ENCODE measurements at places on chromosomes 2 and 18.

DNA sequence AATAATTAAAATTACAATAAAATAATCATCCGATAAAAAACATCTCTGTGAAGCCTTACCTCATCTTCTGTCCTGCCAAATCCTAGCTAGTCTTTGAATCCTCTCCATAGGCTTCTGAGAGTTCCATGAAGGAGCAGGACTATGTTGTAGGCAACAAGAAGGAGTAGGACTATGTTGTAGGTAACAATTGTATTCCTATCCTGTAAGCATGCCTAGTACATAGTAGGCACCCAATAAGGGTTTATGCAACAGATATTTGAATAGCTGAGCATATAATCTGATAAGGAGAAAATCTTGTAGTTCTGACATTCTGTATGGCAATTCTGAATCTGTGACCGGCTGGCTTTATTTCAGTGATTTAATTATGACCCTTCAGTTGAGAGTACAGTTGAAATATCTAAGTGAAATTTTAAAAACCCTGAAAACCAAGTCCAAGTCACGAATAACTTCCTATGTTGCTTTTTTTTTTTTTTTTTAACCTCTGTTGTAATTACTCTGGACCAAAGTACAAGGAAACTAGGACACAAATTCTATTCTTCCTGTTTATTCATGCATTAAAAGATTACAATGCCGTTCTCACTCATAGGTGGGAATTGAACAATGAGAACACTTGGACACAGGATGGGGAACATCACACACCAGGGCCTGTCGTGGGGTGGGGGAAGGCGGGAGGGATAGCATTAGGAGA, 27.8 kb downstream of the VWA3B start:
- no peak for DNase-seq

DNA sequence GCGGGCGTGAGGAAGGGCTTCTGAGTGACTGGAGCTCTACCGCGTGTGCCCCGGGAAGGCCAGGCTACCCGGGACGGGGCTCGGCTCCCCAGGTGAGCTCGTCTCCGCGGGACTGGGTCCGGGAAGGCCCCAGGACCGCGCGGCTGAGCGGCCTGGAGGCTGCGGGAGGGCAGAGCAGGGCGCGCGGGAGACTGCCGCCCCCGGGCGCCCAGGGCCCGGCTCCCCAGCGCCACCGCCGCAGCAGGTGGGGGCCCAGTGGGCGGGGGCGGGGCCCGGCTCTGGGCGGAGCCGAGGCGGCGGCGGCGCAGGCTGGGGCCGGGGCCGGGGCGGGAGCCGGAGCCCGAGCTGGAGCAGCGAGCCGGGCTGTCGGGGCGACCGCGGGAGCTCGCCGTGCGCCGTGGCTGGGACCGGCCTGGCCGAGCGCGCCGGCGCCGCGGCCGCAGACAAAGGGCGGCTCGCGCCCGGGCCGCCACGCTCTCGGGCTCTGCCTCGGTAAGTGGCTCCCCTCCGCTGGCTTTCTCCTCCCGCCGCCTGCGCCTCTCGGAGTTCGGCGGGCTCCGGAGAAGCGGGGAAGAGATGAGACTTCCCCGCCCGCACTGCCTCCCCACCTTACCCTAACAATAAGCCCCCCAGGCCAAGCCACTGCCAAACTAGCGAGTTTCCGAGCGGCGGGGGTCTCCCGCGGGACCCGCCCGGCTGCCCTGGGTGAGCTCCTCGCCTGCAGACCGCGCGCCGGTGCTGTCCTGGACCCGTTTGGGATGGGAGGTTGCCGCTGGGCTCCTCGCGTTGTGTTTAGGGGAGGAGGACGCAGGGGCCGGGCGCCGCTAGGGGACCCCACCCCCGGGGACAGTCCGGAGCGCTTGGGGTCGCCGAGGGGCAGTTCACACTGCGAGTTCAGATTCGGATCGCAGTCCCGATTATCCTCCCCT, at the start of gene MAPK4:
MAPK4 (plus strand) TSS at position 336 of the 929 bp plus-strand sequence. CDS start 103,872 bp downstream, outside the sequence.
- peak; percentile 80 for DNase-seq

DNA sequence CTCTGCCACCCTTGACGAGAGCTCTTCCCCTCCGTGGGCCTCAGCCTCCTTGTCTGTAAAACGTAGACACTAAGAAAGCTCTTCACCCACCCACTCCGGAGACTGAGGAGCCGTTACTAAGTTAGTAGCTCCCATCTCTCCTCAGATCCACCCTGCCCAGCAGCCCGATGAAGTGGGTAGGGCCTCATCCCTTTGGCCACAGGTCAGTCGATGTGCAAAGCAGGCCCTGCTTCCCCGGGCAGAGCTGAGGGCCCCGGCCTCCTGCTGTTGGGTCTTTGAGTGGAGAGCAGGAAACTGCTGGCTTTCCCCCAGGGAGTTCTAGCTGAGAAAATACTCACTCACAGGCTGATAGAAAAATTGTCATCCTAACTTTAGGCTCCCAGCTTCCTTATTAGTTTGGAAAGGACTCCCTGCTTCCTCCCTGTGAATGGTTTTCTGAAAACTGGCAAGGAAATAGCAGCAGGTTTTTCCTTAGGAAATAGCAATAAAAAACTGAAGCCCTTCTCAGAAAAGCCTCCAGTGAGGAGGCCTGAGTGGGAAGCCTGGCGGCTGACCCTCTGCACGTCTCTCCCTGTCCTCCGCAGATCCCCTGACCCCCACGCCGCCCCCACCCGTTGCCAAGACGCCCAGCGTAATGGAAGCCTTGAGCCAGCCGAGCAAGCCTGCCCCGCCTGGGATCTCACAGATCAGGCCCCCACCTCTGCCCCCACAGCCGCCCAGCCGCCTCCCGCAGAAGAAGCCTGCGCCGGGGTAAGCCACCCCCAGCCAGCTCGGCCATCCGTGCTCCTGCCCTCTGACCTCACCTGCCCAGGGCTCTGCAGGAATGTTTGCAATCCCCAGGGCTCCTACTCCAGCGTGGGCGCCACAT, 30.2 kb downstream of the ITGB1BP1 start:
- DNase-seq = no peak

DNA sequence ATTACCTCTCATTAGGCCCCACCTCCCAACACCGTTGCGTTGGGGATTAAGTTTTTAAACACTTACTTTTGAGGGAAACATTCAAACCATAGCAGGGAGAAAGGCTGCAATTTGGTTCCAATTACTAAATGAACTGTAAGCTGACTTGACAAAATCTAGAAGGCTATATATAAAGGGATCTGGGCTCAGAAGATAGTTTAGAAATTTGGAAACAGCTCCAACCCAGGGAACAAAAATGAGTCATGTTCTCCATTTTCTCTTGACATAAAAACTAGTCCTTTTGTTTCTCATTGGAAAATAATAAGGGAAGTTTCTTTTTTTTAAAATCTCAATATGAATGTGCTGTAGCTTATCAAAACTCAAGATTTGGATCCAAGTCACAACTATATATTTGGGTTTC, 17.5 kb downstream of the MOGAT1 start:
- no peak for DNase-seq

- DNase-seq = no peak
Measured at GRCh38 chr2:207185372-207185771, 19.6 kb upstream of the KLF7 start.

DNA sequence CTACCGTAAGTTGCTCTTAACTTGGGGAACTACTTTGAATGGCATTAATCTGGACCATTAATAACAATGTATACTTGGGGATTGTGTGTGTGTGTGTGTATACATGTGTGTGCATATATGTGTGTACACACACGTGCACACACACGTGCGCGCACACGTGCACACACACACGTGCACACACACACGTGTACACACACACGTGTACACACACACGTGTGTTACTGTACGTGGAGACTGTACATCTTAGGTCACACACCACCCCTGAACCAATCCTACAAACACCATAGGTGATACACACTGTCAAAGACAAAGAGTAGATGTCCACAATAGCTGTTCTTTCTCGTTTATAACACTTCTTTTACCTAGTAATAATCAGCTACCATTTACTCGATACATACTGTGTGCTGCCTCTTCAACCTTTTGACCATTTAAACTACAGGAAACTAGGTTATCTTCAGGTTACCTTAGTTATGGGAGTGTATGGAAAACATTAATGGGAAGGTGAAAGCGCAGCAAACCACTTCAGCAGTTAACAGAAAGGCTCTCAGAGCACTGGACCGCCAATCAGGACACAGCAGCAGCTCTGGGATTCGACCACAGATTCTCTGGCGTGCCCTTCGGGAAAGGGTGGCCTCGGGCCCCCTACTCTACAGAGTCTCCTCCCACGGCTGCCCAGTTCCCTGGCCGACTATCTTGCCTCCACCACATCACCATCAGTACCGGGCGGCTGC, 894 bp upstream of the GCC2 start:
- no peak for DNase-seq

GRCh38 chr2:36463365-36463764, 107.8 kb downstream of the CRIM1 start:
- DNase-seq = no peak

DNA sequence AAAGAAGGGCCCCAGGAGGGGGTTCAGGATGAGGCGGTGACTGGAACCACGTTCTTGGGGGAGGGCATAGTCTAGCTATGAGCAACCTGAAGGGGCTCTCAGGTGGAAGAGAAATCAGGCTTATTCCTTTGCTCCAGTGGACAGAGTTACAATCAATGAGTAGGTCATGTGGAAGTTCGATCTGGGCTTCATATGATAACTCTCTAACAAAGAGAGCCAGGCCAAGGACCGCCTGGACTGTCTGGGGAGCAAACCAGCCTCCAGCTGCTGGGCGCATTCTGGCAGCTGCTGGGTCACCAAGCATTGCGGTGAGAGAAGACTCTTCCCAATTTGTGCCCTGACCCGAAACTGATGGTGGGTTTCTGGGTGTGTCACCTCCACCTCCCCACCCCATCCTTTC, 180.3 kb upstream of the SMAD2 start:
- no peak for DNase-seq

DNA sequence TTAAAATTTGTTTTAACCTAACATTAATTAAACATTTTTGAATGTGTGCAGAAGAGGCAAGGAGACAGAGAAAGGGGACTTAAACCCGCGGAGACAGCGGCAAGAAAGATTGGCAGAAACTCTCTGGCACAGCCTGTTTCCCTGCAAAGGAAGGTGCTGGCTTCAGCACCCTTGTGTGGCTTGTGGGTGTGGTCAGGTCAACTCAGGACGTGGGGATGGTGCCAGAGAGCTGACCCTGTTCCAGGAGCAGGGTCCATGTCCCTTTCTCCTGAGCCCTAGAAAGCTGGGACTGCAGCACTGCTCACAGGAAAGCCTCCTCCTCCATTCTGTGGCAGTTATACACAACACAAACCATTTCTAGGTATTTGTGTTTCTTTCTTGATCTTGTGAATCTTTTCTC, 176.2 kb upstream of the ST6GAL2 start:
- DNase-seq = no peak

GRCh38 chr18:47110492-47111274, 39.6 kb downstream of the HDHD2 start:
- no peak for DNase-seq

- no peak for DNase-seq
Measured at GRCh38 chr18:13103366-13103765, 112.2 kb downstream of the CEP192 start.

- DNase-seq = no peak
Measured at GRCh38 chr18:55252053-55252675, 292.9 kb upstream of the CCDC68 start.

- no peak for DNase-seq
Measured at GRCh38 chr2:40418614-40419363, 33.1 kb downstream of the SLC8A1 start.

DNA sequence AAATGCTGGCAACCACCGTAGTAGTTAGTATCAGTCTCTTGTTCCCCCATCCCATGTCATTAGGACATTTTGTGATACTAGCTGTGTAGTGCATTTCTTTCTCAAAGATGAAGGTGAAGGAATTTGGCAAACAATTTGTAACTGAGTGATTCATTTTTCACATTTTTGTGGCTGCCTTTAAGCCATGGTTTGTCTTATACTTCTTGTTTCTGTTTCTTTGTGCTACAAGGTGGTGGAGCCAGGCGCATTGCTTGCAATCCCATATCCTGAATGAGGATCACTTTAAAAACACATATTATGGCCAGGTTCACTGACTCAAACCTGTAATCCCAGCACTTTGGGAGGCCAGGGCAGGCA, 40.6 kb downstream of the GPD2 start:
- DNase-seq = no peak

GRCh38 chr2:28716265-28716865, 35.3 kb upstream of the PPP1CB start:
- DNase-seq = peak; percentile 85

DNA sequence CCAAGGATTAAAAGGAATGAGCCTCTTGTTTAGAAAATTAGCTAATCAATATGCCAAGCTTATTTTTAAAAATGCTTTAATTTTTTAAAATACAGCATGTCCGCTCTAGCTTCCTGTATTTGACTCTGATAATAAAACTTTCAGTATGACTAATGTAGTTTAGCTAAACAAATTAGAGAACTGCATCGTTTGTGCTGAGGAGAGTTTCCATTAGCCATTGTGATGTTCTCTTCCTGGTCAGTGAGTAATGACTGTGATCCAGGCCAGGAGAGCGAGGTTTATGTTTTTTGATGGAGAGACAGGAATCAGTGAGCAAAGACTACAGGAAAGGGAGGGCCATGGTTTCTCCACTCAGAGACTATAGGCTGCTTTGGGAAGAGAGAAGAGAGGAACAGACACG, 237.2 kb upstream of the ETAA1 start:
- DNase-seq = no peak

GRCh38 chr2:199485732-199486335, 28.1 kb upstream of the SATB2 start:
- DNase-seq = no peak

GRCh38 chr2:176464886-176465564, 195.8 kb downstream of the MTX2 start:
- no peak for DNase-seq

DNA sequence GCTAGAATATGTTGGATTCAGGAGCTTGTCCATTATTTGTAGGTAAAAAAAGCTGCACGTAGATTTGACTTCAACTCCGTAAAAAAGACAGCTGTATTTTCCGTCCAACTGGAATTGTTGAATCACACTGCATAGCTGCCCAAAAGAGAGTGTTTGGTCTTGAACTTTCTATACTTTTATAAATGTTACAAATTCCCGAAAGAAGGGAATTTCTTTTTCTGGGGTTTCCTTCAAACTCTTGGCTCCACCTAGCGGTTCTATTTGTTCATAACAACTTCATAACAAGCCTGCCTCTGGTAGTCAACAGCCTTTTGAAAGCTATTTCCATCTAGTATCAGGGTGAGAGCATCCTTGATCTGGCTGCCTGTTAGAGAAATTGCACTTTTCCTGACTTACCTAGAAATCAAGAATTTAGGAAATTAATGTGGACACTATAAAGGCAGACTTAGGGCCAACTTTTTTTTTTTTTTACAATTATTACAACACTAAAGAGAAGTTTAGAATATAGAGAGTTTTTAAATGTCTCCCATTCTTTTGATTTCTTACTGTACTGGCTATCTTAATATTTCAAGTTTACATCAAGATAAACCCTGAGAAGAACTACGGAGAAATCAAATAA, 48.1 kb downstream of the TMEM185B start:
- DNase-seq = no peak

GRCh38 chr18:78430131-78430758, 549.4 kb upstream of the SALL3 start:
- no peak for DNase-seq

DNA sequence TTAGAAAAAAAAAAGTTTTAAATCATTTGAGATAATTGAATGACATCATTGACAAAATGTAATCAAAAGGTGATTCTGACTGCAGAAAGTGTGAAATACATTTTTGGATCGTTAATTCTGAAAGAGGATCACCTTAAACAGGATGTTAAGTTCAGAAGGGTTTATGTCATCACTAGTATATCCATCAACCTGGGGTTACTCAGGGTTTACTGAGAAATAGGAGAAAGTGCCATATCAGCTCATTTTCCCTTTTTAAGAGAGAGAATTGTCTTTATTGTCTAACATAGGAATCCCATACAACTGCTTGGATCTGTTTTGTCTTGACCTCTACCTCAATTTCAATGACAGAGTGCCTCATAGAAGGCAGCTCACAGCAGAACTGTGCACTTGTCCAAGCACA, 466.1 kb upstream of the LINC00305 start:
- DNase-seq = no peak

- DNase-seq = no peak
Measured at GRCh38 chr2:109531896-109532727, 81.7 kb downstream of the SEPTIN10 start.
